ENCODE measurements at places on chromosomes 3 and 15. TPM values are rescaled to one million over a fixed set of nuclear protein-coding genes. Genes with fewer than 3 reads are reported as not detected.

GRCh38 chr3:181955566-181955965 lies 243.8 kb downstream of the SOX2 start:
- DNase-seq: no peak

- no peak for DNase-seq
Observed at GRCh38 chr3:41847679-41848078, 114.2 kb downstream of the ULK4 start.

DNA sequence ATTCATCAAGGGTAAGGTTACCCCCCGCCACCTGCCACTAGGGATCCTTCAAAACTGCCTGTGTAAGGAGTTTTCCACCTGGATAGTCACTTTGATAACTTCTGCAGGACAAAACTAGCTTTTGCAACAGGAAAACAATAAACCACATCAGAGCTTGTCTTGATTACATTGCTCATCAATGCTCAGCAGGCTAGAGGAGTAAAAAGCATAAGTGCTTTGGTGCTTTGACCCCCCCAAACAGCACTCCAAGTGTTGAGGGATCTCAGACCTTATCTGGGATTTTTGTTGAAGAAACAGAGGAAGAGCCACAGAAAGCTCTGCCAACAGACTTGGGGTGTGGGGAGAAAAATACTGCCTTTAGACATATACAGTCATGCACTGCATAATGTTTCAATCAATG lies 10.8 kb upstream of the PHLDB2 start:
- DNase-seq: no peak

The THRB gene
- total RNA-seq: 36.8 TPM

GRCh38 chr3:78614486-78614885 lies 1153.3 kb downstream of the ROBO1 start:
- no peak for DNase-seq

- DNase-seq: no peak
Observed at GRCh38 chr3:157145606-157146322, 14.2 kb downstream of the CCNL1 start.

The EFCC1 gene
- 2.1 TPM for total RNA-seq

DNA sequence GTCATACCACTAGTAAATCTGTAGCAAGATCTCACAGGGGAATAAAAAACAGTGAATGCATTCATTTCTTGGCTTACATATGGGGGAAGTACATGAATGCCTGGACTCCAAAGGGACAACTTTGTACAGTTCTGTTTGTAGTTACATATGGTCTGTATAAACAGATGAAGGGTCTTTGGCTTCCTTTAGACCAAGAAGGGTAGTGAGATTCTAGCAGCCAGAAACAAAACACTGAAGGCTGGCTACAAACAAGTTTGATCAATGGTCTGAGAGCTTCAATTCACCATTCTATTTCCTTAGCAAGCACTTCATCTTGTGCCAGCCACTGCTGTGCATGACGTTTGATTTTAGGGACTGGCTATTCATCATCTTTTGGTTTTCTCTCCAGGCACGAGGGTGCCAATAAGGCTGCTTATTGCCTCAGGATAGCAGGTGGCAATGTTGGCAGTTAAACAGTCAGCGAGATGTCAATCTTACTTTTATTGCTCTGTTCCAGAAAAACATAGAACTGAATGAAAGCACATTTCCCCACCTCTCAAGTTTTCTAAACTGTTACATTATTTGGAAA lies 313.7 kb upstream of the COL8A1 start:
- DNase-seq: no peak

DNA sequence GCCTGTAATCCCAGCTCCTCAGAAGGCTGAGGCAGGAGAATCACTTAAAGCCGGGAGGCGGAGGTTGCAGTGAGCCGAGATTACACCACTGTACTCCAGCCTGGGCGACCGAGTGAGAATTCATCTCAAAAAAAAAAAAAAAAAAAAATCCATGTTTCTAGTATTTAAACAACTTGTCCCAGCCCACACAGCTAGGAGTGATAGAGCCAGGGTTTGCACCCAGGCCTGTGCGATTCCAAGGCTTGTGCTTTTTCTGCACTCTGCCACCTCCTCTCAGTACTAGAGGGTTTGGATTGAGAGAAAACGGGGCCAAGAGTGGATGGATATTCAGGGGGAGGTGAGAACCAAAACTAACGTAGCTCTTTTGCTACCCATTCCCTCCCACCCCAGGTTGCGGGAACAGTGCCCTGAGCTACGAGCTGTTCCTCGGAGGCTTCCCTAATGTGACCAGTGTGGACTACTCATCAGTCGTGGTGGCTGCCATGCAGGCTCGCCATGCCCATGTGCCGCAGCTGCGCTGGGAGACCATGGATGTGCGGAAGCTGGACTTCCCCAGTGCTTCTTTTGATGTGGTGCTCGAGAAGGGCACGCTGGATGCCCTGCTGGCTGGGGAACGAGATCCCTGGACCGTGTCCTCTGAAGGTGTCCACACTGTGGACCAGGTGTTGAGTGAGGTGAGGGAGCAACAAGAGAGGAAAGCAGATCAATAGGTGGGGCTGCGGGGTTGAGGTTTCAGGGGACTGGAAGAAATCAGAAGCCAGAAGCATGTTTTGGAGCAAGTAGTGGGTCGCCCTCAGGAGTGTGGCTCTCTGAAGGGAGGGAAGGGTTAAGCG lies 4.1 kb downstream of the CAMK2N2 start:
- DNase-seq: no peak

DNA sequence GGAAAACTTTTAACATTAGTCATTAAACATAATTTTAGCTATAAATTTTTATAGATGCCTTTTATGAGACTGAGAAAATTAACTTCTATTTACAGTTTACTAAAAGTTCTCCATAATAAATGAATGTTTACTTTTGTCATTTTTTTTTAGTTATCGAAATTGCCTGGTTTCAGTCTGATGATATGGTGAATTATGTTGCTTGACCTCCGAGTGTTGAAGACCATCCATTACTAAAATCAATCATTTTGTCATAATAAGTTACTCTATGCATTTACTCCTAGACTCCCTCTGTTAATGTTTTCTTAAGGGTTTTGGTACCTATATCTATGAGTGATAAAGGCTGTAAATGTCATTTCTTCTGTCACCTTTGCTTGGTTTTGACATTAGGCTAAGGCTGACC lies 516.0 kb upstream of the ROBO1 start:
- DNase-seq: no peak

GRCh38 chr15:73601451-73602445 lies 31.4 kb downstream of the NPTN start:
- DNase-seq: no peak

DNA sequence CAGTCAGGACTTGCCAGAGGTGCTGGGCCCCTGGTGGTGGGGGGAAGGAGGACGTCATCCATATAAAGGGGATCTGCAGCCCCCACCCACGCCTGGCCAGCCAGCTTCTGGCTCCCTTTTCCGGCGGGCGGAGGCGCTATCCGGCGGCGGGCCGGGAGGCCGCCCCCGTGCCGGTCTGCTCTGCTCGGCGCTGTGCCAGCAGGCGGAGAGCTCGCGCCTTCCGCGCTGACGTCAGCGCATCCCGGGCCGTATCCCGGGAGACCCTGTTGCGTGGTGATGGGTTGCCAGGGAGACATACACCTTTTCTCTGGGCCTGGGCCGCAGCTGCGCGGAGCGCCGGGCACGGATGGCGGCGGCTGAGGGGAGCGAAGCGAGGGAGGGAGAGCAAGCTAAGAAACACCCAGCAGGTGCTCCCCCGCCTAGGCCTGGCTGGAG lies 1.1 kb downstream of the FAM131A start:
- DNase-seq: peak; percentile 83

- no peak for DNase-seq
Observed at GRCh38 chr3:197353001-197353866, 54.8 kb upstream of the DLG1 start.

DNA sequence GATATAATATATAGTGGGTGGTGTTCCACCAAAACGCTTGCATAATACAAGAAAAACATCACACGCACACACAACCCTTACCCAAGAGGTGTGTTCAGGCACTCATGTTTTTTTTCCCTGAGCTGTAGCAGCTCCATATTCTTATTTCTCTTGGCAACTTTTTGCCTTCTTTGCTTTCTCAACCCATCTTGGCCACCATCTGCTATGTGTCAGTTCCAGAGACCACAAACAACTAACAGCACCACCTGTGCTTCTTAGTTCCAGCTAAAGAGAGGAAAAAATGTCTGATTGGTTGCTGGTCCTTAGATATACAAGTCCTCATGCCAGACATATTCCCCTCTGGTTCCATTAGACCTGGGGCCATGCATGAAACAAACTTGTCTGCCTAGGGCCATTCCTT lies 11.9 kb downstream of the ACTC1 start:
- no peak for DNase-seq

The GP9 gene
- not detected for total RNA-seq

- no peak for DNase-seq
Observed at GRCh38 chr3:101709126-101709525, 15.3 kb upstream of the CEP97 start.

The UCN2 gene
- total RNA-seq: 1.5 TPM

DNA sequence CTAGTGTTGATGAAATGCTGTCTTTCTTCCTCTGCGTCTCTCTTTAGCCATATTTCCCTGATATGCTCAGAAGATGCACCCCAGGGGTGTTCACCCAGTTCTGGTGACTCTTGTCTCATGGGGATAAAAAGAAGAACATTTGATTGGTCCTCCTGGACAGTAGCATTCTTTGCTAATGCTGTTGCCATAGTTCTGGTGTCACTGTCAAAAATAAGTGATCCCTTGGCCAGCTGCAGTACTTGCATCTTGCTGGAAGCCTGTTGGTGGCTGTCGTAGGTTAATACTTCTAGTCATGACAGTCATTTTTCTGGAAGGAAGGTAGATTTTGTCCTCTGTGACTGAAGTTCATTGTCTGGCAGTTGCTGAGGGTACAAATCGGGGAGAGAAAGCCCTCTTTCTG lies 124.5 kb downstream of the UNC13C start:
- no peak for DNase-seq

The SLC6A20 gene
- not detected for total RNA-seq

The RASL12 gene
- 32.8 TPM for total RNA-seq

The AADACL2 gene
- not detected for total RNA-seq

DNA sequence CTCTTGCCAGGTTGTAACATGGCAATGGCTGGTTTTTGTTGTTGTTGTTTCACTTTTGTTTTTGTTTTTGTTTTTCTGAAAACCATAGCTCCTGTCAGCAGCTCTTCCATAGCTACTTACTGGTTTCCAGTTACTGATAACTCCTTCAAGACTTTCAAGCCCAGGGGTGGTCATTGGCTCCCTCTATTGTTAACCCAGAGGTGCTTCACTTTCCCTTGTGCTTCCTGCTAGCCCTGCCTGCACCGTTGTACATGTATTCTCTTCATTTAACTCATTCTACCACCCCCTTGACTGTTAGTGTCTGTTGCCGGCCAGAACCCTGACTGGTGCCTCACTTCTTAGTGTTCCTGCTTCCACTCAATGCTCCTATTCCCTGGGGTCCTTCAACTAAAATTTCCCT lies 4.2 kb upstream of the TRAT1 start:
- no peak for DNase-seq

- no peak for DNase-seq
Observed at GRCh38 chr15:39300451-39301153, 280.3 kb upstream of the THBS1 start.

The SLC28A2 gene
- total RNA-seq: not detected

DNA sequence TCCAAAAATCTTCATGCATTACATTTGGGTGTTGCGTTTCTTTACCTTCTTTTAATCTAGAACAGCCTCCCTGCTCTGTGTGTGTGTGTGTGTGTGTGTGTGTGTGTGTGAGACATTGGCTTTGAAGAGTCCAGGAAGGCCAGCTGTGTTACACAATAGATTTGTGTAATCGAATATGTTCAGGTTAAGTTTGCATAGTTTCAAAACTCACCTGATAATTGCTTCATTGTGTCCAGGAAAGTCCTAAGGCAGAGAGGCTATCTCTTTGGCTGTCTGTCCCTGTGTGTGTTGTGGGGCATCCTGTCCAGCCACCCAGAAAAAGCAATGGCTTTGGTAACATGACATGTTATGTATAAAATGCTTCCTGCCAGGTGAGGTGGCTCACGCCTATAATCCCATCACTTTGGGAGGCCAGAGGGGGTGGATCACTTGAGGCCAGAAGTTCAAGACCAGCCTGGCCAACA lies 37.5 kb downstream of the ZNF710 start:
- DNase-seq: no peak

GRCh38 chr3:72143322-72143721 lies 358.4 kb upstream of the PROK2 start:
- DNase-seq: no peak

- no peak for DNase-seq
Observed at GRCh38 chr3:110414855-110415254, 656.8 kb upstream of the NECTIN3 start.

DNA sequence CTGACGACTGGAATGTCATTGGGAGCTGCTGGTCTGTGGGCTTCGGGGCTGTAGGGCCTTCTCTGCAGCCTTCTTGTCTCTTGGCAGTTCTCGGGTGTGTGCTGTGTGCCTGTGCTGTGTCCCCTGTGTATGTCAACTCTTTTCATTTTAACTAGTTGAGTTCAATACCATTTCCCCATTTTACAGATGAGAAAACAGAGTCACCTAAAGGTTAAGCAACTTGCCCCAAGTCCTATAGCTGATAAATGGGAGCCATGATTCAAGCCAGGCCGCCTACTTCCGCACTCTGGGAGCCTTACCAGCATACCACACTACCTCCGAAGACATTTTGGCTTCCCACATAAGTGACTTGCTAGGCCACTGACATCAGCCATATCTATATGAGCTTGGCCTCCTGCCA lies 85.7 kb downstream of the FAM81A start:
- no peak for DNase-seq

The CASR gene
- 0.08 TPM for total RNA-seq

- DNase-seq: no peak
Observed at GRCh38 chr3:129231331-129232119, 17.9 kb upstream of the COPG1 start.

The CHRNA5 gene
- total RNA-seq: 4.0 TPM

DNA sequence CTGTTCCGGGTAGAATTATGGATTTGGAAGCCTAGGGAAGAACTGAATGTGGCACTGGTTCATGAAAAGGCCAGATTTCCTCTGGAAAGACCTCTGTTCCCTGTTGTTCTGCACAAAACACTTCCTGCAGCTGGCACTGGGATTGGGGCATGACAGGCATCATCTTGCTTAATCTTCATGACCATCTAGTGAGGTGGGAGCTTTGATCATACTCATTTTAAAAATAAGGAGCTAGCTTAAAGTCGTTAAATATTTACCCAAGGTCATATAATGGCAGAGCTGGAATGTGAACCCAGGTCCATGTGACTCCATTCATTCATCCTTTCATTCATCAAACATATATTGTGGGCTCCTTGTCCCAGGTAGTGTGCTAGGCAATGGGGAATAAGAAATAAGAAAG lies 40.4 kb downstream of the EBLN2 start:
- no peak for DNase-seq

DNA sequence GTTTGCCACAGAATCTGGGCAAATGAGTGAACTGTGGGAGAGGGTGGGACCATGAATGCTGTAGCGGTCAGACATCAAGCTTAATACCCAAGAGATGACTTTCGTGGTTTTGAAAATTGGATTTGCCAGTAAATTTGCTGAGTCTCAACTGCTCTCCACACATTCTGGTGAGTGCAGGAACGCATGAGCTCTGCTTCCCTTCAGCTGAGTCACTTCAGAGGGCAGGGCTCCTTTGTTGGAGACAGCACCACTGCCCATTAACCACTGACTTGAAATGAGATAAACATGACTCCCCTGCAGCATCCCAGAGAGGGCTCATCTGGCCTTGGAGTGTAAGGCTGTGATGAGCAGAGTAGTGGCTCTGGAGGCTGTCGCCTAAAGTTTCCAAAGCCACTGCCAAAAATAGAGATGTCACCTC lies 22.6 kb downstream of the RARRES1 start:
- DNase-seq: no peak

The ZBED2 gene
- not detected for total RNA-seq
